RWPE1 (cell line): ENCODE measurements at places on chromosomes 6 and 20.

GRCh38 chr20:2902291-2902690 lies 29.0 kb downstream of the PTPRA start:
- no peak for DNase-seq

- DNase-seq = no peak
Measured at GRCh38 chr6:38021029-38021428, 201.5 kb downstream of the ZFAND3 start.

DNA sequence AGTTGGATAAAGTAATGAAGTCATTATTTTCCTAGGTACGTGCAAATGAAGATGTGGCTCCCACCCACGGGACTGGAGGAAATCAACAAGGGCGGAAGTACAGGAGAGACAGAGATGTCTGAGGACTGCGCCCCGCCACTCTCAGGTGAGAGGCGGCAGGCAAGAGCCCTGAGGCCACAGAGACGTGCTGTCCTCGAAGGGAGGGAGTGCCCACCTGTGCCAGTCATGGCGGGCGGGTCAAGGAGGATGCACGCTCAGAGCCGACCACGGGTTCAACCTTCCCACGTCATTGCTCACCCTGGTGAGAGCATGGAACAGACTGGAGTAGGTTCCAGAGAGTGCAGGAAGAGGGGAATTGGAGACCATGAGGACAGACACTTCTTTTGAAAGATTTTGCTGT lies 12.7 kb downstream of the CST8 start:
- DNase-seq = no peak

DNA sequence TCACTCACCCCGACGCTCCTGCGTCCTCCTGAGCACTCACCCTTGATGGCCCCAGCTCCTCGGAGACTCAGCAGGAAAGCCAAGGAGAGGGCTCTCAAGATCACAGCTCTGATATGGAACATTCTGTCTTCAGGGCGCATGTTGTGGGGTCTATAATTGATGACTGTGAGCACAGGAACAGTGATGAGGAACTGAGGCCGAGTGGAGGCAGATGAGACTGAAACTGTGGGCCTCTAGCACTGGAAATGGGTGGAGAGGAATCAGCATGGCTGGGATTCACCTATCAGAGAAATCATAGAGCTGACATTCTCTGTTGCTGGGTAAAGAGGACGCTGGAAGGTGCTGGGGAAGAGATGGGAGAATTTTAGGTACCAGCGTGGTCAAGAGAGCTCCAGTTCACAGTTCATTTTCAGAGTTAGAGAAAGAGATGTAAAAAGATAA lies at the start of gene HLA-DPA1:
Gene HLA-DPA1 (minus strand): TSS at position 219 of the 441 bp plus-strand sequence.
- peak; percentile 27 for DNase-seq

DNA sequence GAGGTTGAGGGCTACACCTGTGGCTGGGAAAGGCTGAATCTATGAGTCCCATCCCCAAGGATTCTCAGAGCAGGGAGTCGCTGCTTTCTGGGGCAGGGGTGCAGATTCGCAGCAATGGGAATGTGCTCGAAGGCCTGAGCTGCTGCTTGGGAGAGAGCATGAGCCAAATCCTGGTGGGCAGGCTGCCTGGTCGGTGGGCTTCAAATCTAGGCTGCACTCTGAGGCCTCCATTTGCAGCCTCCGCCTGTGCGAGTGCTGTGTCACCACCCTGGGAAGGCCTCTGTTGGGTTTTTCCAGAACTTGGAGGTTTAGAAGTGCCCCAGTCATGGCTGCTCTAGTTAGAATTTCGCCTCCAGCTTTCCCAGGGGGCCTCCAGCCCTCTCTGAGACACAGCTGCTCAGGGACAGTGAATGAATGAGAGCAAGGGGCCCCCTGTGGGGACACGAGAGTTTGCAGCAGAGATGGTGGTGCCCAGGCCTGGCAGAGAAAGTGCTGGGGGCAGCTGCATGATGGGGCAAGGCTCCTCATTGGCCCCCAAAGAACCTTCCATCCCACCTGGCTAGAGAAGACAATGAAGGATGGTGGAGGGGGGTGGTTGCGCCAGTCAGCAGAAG lies 31.1 kb upstream of the RNF24 start:
- DNase-seq = no peak

- peak; percentile 36 for DNase-seq
Measured at GRCh38 chr6:18997375-18997826, 610.3 kb downstream of the RNF144B start.

DNA sequence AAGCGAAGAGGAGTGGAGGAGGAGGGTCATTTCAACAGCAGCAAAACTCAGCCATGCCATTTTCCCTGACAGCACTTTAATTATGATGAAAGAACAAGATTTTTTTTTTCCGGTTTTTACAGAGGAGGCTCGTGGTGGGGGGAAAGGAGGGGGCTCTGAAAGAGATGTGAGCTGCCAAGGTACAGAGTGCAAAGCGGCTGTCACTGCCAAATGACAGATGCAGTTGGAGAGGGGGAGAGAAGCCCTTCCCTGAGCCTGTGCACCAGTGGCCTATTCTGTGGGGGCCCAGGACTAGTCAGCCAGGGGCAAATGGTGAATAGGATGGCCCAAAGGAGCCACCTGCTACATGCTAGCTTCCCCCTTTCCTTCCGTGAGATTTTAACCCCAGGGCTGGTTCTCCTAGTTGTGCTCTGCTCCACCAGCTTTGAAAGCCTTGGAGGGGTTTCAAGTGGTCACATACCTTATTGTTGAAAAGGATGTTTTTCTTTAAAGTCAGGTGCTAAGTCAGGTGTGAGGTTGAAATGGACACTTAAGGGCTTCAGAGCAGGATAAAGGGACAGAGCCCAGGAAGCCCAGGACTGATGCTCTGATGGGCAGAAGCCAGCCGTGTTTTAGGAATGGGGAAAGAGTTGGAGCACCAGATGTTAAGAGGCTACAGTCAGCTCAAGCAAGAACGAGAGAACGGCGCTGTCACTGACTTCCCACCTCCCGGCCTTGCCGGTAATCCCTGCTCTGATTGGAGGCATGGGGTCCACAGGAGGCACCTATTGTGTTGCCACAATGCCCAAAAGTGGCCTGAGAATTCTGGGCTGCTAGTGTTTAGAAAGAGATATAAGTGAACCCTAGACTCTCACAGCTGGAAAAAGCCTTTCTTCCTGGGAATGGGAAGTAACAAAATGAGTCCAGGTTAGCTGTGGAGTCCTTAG lies 24.8 kb downstream of the GNAS start:
- DNase-seq = no peak

GRCh38 chr6:156685823-156686222 lies 91.4 kb upstream of the ARID1B start:
- DNase-seq = no peak

DNA sequence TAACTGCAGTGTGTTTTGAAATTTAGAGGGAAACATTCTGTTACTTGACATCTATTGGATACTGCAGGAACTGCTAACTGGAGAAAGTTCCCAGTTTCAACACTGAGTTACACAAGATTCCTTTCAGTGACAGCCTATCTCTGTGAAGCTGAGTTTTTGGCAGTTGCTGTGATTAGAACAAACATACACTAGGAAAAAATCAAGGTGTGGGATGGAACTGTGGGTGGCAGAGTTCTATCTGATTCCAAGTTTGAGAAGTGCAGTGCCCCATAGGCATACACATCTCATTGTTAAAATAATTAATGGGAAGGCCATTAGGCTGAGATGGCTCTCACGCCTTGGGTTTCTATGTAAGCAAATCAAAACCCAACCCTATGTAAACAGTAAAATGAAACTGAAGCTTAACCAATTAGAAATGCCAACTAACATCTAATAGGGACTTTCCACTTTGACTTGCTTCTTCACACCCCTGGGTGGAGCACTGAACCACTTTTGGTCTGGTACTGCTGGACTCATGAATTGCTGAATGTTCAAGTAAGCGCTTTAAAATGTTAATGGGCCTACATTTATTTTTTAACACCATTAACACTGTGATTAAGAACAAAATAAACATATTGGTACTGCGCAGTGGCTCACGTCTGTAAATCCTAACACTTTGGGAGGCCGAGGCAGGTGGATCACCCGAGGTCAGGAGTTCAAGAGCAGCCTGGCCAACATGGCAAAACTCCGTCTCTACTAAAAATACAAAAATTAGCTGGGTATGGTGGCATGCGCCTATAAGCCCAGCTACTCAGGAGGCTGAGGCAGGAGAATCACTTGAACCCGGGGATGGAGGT lies 55.2 kb upstream of the TBC1D7 start:
- DNase-seq = no peak

GRCh38 chr6:92329208-92329847 lies 1090.0 kb downstream of the EPHA7 start:
- DNase-seq = no peak

- peak; percentile 16 for DNase-seq
Measured at GRCh38 chr20:25695532-25696370, 902 bp downstream of the ZNF337 start.

- DNase-seq = no peak
Measured at GRCh38 chr20:3223651-3223993, 14.3 kb downstream of the ITPA start.

DNA sequence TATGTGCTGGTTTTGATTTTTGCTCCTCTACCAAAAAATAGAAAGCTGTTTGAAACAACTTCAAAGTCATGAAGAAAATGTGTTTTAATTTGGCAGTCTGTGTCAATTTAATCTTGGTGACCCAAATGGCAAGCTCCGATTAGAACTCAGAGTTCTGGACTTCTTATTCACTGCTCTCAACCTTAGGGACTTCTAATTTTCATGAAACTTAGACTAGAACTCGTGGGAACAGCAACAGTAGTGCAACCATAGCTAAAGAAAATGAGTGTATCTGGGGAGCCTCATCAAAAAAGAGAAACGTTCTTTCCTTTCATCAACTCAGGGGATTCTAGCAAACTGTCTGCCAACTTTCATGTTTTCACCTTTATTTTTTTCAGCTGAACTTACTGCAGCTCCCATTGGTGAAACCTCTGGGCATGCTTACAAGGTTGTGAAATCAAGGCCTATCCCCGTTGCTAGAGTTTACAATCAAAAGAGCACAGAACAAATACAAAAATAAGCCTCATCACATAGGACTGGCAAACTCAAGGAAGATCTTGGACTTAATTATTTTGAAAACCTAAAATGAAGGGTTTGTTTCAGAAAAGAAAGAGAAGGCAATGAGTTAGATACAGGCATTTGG lies 114.0 kb upstream of the HSF2 start:
- no peak for DNase-seq

GRCh38 chr6:154112181-154112809 lies 73.3 kb downstream of the OPRM1 start:
- DNase-seq = peak; percentile 78

DNA sequence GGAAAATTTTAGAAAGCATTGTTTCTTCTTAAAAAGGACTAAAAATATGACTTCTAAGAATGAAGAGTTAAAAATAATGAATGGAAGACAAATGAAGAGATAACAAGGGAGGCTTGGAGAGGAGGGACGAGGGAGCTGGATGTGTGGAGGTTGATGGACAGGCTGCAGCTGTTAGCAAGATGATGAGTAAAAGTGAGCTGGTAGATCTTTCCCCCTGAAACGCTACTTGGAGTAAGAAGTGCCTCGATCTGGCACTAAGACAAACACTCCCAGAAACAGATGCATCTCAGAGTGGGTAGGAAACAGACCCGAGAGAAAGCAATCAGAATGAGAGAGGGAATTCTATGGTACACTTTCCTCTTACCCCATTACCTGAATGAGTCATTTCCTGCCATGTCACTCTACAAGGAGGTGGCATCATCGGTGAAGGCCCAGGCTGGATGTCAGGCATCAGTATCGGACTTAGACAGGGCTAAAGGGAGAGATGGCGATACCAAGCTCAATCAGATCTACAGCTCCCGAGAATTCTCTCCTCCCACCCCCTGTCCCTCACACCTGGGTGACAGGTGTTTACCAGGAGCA lies 154.1 kb upstream of the BMP2 start:
- peak; percentile 52 for DNase-seq

DNA sequence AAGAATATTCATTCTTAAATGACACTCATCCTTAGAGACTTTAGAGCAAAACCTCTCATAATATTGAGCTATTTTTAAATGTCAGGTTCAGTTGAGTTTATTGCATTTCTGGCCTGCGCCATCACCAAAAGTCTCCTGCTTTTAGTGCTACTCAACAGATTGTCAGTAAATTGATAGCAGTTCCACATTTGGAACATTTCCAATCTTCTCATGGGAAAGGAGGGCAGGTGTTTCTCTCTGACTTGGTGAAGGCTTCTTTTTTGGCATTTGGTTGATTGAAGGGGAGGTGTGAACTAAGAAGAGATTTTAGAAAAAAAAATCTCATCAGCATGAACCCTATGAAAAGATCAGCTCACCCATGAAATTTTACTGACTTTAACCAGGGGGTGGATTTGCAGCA lies 125.9 kb upstream of the INSM1 start:
- no peak for DNase-seq

DNA sequence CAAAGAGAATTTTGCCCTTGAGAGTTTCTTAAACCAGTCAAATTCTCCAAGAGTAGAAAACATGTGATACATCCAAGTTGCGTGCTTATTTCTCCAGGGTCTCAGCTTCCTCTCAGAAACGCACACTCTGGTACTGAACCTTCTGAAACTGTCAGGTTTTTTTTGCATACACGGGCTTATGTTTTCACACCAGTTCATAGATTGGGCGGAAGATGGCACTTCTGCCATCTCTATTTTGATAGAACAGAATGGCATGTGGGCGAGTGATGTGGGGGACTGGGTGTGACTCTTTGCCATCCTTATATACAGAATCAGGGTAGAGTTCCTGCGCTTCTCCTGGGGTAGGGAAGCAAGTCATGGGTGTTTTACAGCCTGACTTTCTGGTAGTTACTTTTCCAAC lies 56.4 kb downstream of the ADTRP start:
- no peak for DNase-seq

DNA sequence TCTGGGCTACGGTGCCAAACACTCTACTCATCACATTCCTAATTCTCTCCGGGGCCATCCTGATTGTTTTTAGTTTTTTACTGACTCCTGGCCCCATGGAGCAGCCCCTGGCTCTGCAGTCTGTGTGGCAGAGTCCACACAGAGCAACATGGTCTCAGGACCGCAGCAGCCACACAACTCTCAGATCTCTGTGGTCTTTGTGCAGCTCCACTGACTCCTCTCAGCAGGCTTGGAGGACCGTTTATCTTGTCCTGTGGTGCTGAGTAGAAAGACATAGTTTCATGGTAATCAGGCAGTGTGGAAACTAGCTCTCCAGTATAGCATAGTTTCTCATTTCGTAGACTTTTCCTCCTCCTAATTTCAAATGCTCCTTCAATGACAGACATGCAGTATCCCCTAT lies 168.4 kb downstream of the EDN1 start:
- no peak for DNase-seq

GRCh38 chr6:105495515-105495914 lies 92.6 kb upstream of the PREP start:
- no peak for DNase-seq
